ENCODE measurements at places on chromosomes 11 and 22.
A peak's percentile ranks its signal among the peaks of the same experiment; 100 is the strongest.

DNA sequence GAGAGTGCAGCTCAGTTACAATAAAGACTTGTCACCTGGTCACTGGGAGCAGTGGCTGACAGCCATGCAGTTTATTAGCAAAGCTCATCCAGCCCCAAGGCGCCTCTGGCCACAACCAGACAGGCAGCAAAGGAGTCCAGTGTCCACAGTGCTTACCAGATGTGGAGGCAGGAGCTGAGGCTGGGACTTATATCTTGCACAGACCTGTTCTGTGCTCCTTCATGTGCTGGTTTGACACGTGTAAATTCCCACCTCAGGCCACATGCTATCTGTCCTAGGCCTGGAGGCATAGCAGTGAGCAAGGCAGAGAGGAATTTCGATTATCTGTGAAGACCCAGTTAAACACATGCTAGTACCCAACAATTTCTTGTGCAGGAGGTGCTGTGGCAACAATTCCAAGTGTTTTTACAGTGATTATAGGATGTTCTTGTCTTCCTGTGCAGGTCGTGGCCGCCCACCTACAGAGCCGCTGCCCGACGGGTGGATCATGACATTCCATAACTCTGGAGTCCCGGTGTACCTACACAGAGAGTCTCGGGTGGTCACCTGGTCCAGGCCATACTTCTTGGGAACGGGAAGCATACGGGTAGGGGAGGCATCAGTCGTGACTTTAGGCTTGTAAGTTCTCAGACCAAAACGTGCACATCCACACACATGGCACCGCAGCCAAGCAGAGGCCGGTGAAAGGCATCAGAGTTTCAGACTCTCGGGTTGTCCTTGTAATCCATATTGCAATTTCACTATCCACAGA, 9.4 kb downstream of the DGCR8 start:
- no peak for DNase-seq

DNA sequence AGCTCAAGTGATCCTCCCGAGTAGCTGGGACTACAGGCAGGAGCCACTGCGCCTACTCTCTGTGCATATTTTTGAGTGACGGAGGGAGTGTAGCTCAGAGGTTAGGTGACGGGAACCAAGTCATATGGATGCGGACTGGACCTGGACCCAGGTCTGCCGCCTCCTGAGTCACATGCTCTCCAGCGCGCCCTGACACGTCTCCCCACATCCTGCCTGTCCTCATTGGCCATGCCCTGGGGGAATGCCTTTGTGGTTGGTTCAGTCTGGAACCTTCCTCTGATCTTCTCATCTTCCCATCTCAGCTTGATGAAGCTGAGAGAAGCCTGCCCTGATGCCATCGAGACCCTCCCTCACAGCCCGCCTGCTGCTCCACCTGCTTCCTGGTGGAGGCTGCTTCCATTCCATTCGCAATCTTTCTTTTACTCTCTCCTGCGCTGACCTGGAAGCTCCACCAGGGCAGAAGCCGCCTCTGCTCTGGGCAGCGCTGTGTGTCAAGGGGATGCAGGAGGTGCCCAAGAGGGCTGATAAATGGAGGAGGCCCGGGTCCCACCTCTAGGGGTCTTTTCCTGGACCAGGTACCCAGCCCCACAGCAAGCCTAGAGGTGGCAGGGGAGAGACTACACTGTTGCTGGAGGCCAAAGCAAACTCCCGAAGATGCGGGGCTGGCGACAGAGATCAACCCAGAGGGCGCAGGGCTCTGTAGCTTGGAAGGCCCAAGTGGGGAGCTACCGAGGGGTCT, 13.9 kb upstream of the BAIAP2L2 start:
- DNase-seq: no peak

GRCh38 chr22:20940186-20940651, 23.0 kb downstream of the CRKL start:
- DNase-seq: no peak

DNA sequence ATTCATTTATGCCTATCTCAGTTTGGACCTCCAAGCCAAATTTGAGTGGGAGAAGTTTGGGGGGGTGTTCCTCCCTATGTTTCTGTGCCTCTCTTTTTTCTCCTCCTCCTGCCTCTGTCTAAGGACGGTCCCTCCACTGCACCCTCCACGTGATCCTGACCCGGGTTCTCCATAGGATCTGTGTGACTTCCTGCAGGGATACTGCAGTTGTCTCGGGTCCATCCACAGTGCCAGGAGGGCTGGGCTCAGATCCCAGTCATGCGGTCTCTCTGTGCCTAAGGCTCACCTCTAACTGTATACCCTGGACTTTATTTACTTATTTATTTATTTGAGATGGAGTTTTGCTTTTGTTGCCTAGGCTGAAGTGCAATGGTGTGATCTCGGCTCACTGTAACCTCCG, 1354.5 kb downstream of the BRD1 start:
- no peak for DNase-seq

- DNase-seq: no peak
These were observed 174.6 kb upstream of the TENM4 start for GRCh38 chr11:79615425-79615824.

- DNase-seq: no peak
These were observed 11.3 kb downstream of the LMO1 start for GRCh38 chr11:8252388-8252787.

DNA sequence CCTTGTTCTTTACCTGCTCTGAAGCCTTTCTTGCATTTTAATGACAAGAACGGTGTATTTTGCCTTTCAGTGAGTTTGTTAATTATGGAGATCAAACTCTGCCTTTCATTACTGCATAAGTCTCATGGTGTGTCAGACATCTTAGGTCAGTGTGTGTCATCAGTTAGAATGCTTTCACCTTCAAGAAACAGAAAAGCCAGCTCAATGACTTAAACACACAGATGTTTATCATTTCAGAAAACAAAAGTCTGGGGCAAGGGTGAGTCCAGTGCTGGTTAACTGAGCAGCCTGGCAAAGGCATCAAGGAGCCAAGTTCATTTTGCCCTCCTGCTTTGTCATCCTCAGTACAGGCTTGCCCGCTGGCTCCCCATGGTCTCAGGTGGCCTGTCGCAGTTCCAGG, 54.5 kb downstream of the PACS1 start:
- peak; percentile 70 for DNase-seq

Data from cardiac fibroblast (primary cell).